Cerebellar cortex (tissue), 1 donor: ENCODE measurements at places on chromosomes 6 and 20.
A peak's percentile ranks its signal among the peaks of the same experiment; 100 is the strongest.

DNA sequence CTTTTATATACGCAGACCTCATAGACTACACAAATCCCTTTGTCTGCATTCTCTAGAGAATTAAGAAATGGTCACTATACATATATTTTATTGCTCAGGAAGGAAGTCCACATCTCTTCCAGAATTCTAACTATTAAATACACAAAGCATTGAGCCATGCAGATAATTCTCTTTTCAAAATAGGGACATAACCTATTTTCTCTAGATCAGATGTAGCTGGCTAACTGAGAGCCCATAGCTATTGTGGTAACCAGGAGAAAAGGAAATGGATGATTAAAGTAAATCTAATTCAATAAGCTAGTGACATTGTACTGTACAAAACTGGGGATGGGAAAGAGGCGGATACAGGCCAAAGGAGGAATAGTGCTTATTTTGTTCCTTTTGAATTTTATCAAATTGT, 137.2 kb downstream of the BACH2 start:
- no peak for DNase-seq

DNA sequence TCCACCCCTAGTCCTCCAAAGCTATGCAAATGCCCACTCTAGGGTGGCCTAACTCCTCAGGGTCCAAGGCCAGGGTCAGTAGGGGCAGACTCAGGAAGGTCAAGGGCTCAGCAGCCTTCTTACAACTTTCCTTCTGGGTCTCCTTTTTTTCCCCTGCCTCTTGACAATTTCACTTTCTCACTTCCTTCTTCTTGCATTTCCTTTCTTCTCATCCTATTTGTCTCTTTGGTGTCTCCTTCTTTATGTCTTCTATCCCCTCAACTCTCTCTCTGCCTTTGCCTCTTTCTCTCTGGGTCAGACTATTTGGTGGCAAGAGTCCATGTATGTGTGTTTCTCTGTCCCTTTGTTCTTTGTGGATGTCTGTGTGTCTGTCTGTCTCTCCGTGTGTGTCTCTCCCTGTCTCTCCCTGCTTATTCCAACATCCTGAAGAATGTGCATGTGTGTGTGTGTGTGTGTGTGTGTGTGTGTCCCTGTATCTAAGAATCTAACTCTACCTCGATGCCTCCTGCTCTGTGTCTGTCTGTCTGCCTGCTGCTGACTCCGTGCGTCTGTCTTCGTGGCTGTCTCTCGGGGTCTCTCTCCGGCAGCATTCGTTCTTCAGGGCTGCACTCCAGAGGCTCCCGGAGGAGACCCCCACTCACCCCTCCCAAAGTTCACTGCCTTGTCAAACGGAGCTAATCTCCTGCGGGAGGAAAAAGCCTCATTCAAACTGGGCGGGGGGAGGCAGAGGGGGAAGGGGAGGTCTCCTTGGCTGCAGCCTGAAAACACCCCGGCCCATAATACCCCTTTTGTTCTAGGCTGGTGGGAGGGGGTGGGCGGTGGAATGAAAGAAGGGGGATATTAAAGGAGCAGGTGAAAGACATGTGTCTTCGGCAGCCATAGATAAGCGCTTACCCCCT, 51.7 kb upstream of the FOXP4 start:
- no peak for DNase-seq

GRCh38 chr6:82353848-82354247, 9.8 kb upstream of the TPBG start:
- DNase-seq = no peak

DNA sequence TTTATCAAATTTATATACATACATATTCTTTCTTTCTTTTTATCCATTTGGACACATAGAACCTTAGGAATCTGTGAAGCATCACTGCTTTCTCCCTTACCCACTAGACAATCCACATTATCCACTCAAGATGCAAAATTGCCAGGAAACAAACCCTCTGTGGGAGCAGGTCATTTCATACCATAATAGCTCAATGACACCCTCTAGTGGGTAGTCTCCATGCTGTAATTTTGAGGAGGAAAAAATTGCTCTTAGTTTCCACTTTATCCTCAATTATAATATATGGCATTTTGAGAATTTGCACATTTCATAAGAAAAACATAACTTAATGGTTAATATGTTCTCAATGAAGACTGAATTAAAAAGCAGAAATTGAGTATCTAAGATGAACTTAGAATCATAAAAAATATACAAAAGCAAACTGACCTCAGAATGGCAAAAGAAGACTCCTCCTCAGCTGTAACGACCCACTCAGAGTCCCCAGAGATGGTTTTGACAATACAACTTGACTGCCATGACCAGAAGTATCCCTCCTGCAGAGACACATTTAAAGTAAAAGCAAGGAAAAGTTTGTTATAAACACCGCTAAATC, 164.1 kb downstream of the FRK start:
- peak; percentile 21 for DNase-seq

- DNase-seq = no peak
These were observed 192.9 kb upstream of the SPTLC3 start for GRCh38 chr20:12815778-12816408.

GRCh38 chr6:158686791-158687381, 37.0 kb downstream of the SYTL3 start:
- DNase-seq = no peak

GRCh38 chr6:33241968-33242367, 29.7 kb downstream of the VPS52 start:
- no peak for DNase-seq

DNA sequence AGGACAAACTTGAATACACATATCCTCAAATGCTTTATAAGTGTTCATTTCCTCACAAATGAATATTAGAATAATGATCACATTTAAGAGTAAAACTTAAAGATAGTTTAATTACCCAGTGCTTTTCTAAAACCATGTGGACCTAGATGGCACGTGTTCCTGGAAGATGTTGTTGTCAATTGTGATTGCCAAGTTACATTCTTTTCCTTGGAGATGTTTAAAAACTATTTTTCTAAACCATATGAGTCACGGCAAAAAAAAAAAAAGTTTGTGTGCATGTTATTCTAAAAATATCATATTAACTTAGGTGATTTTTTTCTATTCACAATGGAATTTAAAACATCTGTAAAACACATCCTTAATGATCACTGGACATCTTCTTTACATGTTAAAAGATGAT, 51.1 kb downstream of the RCAN2 start:
- no peak for DNase-seq

- DNase-seq = no peak
These were observed 1.1 kb upstream of the TGM2 start for GRCh38 chr20:38165966-38166702.

GRCh38 chr20:61487346-61487996, 235.4 kb downstream of the CDH4 start:
- no peak for DNase-seq

DNA sequence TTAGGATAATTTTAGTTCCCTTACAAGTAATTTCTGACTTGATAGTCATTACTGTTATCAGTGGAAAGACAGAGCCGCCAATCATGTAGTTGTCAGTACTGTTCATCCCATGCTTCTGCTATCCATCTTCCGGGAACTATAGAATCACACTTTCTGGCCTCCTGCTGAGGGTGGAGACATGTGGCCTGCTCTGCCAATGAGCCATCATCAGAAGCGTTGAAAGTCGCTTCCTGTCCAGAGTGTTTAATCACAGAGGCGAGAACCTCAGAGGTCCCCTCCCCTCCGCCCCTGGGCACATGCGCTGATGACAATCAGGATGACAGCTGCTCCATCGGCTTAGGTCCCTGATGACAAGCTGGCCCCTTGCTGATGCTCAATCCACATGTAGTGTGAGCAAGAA, 3.0 kb downstream of the DDO start:
- no peak for DNase-seq

GRCh38 chr6:79797163-79797764, 150.1 kb downstream of the ELOVL4 start:
- no peak for DNase-seq

DNA sequence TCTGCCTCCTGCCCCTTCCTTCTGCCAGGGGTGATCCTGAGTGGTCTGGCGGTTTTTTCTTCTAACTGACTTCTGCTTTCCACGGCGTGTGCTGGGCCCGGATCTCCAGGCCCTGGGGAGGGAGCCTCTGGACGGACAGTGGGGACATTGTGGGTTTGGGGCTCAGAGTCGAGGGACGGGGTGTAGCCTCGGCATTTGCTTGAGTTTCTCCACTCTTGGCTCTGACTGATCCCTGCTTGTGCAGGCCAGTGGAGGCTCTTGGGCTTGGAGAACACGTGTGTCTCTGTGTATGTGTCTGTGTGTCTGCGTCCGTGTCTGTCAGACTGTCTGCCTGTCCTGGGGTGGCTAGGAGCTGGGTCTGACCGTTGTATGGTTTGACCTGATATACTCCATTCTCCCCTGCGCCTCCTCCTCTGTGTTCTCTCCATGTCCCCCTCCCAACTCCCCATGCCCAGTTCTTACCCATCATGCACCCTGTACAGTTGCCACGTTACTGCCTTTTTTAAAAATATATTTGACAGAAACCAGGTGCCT, 10.2 kb downstream of the SLC29A1 start:
- DNase-seq = no peak
